ENCODE measurements at places on chromosomes 6 and 20.

GRCh38 chr6:164014346-164015087 is 600.0 kb downstream of the QKI start:
- DNase-seq, result no peak

DNA sequence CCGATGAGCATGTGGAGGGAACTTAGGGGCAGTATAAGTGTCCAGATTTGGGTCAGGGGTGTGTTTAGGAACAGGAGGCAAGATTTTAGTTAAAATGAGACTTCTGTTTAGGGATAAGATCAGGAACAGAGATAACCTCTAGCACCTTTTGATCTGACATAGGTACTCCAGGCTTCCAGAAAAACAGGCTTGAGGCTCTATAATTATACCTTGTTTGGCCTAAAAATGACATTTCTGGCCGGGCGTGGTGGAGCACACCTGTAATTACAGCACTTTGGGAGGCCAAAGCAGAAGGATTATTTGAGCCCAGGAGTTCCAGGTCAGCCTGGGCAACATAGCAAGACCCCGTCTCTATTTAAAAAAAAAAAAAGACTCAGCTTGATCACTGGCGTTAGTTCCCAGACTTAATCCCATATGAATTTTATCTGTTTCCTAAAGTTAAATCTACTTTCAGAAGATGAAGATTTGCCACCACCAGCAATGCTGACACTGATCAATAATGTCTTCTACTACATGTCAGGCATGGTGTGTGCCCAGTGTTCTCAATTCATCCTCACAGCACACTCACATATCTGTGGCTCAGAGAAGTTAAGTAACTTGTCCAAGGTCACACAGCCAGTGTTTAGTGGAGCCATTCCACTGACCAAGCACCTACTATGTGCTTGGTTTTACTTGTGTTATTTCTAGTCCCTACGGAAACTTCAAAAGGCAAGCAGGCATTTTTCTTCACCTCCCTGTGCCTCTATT is 6.0 kb upstream of the TULP1 start:
- DNase-seq, result no peak

GRCh38 chr6:11433860-11434259 is 103.7 kb upstream of the TMEM170B start:
- DNase-seq, result no peak

- DNase-seq, result no peak
Observed at GRCh38 chr6:69408886-69409285, 387.9 kb downstream of the LMBRD1 start.

GRCh38 chr6:16725145-16725864 is 36.0 kb downstream of the ATXN1 start:
- DNase-seq, result no peak

DNA sequence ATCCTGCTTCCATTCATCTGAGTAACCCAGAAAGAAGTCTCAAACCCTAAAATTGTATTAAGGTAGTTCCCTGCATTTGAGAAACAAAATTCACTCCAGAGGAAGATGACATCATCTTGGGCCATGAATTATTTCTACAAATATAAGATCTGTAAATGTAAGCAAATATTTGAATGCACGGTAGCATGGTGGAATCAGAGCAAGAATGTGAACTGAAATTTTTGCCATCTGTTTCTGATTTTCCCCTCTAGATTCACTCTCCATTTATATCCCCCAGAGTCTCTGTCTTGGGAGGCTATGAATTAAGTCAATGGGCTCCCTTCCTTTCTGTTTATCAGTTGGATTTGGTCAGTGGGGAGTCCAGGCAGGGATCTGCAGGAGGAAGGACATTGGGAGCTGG is 5.8 kb upstream of the MAP3K5 start:
- no peak for DNase-seq

DNA sequence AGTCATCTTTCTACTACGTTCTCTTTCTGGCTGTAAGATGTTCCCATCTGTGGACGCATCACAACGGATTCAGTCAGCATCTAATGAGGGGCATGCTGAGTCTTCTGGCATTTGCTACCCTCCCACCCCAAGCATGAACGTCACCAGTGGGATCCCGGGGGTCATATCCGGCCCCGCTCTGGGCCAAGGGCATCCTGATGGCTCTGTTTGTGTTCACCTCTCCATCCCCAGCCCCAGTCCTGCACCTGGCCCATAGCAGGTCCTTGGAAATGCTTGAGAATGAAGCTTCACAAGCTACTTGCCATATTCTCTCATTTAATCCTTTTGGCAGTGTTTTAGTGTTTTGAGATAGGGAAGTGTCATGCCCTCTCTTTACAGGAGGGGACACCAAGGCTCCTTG is 14.9 kb downstream of the APCDD1L start:
- no peak for DNase-seq

DNA sequence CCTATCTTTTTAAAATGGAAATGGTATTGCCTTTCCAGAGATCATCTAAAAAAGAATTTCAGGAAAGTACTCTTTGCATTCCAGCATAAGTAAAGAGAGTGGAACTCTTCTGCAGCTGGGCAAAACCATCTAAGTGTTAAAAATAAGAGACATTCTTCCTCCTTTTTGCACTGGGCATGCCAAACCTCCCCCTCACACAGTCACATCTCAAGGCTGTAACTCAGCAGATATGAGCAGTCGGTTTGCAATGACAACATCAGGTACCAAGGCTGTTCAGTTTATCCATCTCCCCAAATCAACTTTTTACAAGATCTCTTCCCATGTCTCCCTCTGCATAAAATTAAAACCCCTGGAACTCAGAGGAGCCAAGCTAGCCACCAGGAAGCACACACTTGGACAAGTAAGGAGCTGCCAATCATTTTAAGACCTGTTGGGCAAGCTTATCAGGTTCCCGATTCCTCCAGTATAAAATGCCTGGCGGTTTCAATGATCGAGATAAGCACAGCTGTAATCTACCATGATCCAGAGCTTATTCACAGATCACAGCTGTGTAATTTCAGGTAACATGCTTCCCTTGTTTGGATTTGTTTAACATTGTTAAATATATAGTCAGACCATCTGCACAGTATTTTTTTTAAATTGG is 23.2 kb downstream of the ID4 start:
- DNase-seq, result no peak

DNA sequence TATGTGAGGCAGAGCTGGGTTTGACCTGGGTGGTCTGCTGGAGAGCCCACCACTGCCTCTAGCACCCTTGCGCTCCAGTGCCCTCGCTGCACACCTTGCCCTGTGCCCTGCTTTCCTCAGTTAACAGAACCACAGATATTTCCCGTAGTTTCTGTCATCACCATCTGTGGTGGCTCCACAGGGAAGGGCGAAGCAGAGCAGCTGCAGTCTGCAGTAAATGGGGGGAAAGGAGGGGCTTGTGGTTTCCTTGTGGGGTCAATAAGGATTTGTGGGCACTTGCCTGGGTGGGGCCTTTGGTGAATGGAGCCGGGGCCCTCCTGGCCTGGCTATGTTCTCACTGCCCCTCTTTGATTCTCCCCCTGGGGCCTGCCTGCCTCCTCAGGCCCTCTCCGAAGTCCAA is 21.2 kb upstream of the CCDC167 start:
- no peak for DNase-seq

- DNase-seq, result no peak
Observed at GRCh38 chr6:166603043-166603690, 16.7 kb upstream of the RAMACL start.

DNA sequence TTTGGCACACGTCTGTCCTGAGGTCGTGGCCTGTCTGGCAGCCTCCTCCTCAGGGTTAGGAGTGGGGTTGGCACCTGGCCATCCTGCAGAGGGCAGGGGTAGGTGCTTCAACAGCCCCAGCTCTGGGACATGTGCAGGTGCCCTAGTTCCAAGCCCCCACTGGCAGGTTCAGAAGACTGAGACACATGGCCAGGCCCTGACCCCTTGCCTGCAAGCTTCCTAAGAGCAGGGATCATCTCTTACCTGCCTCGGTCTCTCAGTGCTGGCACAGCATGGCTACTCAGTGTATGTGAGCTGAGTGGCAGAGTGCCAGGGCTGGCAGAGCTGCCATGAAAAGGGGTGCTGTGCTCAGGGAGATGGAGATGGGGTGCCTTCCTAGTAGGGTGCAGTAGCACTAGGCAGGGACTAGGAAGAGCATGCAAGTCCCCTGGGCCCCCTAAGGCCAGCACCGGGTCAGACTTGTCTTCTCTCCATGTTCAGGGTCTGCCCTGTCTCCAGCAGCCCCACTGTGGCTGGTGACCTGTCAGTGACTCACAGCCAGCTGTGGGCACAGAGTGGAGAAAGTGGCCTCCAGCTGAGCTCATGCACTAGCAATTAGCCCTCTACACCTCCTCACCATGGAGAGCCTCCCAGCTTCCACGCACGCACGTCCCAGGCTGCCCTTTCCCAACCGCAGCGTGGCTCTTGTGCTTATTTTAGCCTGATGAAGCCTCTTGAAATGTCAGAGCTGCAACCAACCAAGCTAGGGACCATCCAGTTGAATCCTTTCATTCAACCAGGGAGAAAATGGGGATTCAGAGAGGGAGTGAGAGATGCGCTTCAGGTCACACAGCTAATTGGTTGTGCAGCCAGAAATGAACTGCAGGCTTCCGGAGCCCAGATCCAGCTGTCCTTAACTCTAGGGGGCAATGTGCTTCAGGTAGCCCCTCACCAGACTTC is 116.6 kb downstream of the MRPL14 start:
- DNase-seq, result no peak

DNA sequence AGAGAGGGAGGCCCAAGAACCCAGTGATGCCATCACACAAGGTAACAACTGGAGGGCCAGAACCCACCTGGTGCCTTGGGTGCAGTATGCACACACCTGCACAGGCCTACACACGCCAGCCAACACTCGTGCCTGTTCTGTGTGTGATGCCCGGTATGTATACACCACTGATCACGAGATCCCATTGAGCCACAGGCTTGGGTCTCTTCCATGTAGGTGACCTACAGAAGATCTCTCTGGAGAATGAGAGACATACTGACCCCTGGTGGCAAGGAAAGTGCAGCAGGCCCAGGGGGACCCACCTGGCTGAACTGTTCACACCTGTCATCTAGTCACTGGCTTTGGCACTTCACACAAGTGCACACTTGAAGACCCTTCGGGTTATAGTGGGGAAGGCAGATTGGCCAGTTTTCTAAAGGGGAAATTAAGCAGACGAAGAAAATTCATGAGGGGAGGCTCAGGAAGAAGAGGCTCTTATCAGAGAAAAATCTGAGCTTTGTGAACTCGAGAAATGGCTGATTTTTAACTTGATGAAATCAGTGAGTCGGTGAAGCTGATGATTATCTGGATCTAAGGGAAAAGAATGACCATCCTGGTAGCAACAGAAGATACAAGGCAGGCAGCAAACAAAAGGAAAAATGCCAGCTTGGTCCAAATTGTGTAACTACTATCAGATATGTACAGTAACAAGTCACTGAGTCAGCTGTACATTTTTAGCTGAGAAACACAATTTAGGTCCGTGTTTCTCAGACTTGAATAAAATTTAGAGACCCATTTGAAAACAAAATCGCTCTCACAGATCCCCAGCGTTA is 69.1 kb upstream of the PBOV1 start:
- peak; percentile 28 for DNase-seq

DNA sequence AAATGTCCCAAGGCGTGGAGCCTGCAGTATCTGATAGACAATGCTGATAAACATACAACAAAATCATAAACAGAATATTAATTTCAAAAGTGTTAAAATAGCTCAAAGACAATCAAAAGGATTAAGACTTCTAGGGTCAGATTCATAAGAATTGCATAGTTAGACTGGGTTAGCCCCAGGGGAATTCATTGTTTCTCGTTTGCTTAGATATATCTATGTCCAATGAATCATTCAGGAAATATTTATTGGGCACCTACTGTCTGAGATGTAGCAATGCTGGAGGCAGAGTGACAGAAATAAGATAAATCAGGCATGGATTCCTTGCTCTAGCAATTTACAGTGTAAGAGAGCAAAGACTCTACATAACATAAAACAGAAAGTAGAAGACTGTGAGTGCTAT is 124.4 kb upstream of the PRL start:
- DNase-seq, result no peak

- DNase-seq, result no peak
Observed at GRCh38 chr20:57908704-57909630, 199.2 kb upstream of the PMEPA1 start.
